ENCODE measurements at places on chromosomes 1 and 21.

GRCh38 chr1:114336360-114336759, 174.6 kb downstream of the TRIM33 start:
- no peak for DNase-seq

- DNase-seq, result peak; percentile 35
Measured at GRCh38 chr1:17488995-17489767, 49.7 kb upstream of the RCC2 start.

DNA sequence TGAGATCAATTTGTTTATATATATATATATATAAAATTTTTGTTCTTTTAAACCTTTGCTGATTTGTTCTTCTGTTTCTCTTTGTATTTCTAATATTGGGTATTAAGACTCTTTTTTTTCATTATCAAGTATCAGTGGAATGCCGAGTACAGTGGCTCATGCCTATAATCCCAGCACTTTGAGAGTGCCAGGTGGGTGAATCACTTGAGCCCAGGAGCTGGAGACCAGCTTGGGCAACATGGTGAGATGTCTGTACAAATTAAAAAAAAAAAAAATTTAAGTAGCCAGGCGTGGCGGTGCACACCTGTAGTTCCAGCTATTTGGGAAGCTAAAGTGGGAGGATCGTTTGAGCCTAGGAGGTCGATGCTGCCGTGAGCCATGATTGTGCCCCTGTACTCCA, 67.1 kb downstream of the MAST2 start:
- no peak for DNase-seq

DNA sequence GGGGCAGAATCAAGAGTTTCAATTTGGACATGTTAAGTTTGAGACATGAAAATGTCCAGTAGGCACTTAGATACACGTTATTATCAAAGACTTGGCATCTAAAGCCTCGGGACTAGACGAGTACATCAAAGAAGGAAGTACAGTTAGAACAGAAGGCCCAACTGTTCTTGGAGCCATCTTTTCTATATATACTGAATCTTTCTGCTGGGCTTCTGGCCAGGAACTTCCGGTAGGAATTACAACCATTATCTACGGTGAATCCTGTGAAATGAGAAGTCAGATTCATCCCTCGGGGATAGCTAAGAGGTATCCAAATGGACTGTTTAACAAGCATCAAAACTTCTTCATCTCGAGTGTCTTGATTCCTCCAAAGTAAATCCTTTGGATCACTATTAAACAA, 34.4 kb upstream of the NRDC start:
- no peak for DNase-seq

- no peak for DNase-seq
Measured at GRCh38 chr1:53678507-53678906, 60.5 kb downstream of the GLIS1 start.

DNA sequence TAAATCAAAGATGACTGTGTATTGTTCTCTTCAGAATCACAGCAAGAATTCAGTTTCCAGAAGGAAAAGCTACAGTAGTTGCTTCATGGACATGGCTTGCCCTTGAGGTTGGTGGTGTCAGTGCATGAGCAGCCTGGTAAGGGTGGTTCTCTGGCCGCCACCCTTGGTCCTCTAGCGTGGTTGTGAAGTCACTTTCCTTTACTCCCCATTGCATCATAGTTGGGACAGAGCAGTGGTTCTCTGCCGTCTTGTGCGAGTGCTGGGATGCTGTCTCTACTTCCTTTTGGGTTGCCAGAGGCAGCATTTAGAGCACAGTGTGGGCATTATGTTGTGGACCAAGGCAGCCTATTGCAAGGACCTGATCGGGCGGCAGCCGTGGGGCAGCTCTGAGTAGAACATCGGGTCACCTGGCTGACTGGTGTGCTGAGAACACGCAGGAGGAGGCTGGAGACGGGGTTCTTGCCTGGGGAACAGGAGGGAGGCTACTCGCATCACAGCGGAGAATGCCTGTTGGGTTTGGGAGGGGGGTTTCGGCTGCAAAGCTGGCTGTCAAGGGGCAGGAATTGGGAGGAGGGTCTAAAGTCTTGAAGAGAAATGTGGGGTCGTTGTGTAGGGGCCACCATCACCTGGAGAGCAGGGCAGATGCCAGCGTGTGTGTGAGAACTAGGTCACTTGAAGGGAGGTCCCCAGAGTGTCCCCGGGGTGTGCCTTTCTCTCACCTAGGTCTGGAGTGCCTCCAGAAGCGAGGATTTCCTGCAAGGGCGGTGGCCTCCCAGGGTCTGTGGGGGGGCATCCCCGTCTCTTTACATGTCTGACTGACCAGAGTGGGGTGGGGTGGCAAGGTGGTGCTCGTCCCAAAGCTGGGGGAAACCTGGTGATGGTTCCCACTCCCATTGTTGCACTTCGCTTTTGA, 6.3 kb downstream of the ARF1 start:
- no peak for DNase-seq

- no peak for DNase-seq
Measured at GRCh38 chr1:1490633-1491230, 19.2 kb downstream of the ATAD3B start.

DNA sequence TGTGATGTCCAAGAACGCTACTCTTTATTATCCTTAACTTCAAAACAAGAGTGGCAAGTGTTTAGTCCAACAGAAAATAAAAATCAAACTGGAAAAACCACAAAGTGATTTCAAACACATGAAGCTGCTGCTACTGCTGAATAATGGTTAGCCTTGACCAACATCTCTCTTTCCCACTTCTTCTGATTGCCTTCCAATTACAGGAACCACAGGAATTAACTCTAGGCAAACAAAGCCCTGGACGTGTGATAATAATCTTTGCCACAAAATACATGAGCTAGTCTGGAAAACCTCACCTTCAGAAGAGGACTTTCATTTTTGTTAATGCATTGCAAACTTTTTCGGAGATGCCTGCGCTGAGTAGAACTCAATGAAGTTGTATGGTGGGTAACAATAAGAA, 48.6 kb upstream of the COL11A1 start:
- DNase-seq, result peak; percentile 44

- DNase-seq, result no peak
Measured at GRCh38 chr21:34911360-34911759, 137.7 kb downstream of the RUNX1 start.

- no peak for DNase-seq
Measured at GRCh38 chr1:47890779-47891178, 106.4 kb downstream of the TRABD2B start.

GRCh38 chr1:239742416-239743109, 349.1 kb upstream of the FMN2 start:
- DNase-seq, result no peak

DNA sequence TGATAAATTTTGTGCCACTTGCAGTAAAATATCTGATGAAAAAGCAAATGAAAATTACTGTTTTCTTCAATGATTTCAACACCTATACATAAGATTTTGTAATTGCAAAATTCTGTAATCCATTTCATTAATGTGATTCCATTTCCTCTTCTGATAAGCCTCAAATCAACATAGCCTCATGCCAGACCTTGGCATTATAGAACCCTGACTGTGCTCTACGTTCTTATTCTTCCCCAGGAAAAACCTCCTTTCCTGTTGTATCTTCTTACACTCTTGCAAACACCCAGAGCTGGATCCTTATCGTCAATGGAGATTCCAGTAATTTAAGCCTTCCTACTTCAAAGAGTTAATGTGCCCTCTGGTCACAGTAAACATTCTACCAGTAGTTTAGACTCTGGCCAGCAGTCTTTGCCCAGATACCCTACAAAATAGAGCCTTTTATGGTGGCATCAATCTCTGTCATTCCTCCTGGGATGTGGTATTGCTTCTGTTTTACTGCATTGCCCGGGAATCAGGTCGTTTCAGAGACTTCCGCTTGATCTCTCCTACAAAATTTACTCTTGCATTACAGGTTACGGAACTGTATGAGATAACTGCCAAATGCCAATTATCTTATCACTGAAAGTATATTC, 48.5 kb upstream of the CHRM3 start:
- DNase-seq, result no peak

GRCh38 chr1:119782631-119783325, 14.1 kb upstream of the HMGCS2 start:
- no peak for DNase-seq

- DNase-seq, result no peak
Measured at GRCh38 chr1:160328184-160328583, 14.9 kb downstream of the COPA start.

DNA sequence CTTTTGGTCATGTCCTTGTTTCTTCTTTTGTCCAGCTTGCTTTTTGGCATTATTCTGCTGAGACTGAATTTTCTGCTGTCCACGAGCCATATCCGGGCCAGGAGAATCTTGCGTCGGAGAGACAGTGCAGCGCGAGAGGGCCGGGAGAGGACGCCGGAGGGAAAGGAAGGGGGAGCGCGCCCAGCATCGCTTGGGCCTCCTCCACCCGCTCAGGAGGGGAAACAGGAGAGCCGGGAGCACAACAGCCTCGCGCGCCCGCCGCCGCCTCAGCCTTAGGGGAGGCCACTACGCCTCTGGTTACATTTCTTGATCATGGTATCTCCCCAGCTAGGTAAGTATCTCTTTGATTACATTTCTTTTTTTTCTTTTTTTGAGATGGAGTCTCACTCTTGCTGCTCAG, 7.4 kb upstream of the DEGS1 start:
- peak; percentile 26 for DNase-seq

GRCh38 chr1:232578651-232579195, 51.2 kb downstream of the SIPA1L2 start:
- DNase-seq, result no peak

DNA sequence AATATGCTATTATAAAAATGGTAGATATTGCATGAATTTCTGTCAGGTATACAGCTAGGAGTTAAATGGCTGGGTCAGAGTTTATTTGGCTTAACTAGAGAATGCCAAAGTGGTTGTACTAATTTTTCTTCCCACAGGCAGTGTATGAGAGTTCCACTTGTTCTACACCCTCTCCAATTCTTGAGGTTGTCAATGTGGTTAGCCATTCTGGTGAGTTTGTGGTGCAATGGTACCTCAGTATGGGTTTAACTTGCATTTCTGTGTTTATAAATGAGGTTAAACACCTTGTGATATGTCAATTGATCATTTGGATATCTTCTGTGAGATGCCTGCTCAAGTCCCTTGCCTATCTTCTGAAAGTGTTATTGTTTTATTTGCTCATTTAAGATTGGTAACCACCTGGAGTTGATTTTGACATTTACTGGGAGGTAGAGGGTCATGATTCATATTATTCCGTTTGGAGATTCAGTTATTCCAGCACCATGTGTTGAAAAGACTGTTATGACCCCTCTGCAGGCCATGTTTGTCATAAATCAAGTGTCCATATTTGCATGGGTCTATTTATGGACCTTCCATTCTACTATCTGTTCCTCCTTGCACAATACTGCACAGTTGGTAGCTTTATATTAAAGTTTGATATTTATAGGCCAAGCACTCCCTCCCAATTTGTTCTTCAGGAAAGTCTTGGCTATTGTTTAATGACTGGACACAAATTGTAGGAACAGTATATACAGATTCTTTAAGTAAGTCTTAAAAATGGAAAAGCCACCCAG, 5.8 kb downstream of the FALEC start:
- DNase-seq, result no peak

DNA sequence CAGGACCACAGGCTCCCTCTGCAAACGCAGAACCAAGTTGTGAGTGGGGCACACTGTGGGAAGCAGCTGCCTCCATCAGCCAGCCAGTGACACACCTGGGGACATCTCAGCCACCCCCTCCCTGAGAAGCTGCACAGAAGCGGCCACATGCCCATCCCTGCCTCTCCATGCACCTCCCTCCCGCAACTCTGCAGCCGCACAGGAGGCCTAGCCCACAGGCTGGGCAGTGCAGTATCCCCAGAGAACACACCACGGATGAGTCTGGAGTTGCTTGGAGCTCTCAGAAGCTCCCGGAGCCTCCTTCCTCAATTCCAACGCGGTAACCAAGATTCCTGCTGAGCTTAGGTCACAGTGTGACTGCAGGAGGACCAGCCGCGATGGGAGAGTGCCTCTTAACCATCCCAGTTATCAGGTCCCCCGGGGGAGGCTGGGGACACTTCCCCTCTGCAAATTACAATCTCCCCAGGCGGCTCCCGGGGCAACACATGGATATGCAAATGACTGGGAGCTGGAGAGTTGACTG, 1.2 kb upstream of the WNT3A start:
- DNase-seq, result no peak

DNA sequence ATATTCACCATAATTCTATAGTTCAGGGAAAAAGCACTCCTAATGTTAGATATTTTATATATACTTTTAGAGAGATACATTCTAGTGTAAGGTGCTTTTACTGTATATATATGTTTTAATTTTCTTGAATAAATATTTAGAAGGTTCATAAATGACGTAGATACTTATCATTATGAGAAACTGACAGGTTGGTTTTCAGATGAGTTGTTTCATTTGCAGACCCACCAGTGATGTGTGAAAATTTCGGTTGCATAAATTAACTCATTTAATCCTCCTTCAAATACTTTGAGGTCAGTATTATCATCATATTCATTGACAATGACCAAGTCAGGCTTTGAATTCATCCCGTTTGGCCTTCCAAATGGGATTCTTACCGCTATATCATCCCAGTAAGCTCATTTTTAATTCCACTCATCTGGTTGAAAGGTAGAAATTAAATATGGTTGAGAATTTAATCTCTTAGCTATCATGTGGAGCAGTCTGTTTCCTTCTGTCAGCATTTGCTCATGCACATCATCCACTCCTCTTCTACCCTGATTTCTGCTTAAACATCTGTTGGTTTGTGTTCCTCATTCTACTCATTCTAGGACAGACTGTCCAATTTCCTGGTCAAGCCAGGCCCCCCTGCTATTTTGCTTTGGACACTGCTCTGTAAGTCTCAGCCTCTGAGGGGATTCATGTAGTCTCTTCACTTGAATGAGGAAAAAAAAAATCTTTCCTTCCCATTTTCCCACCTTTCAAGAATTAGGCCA, 1156.6 kb downstream of the PLA2G4A start:
- DNase-seq, result no peak

- DNase-seq, result no peak
Measured at GRCh38 chr1:24528744-24529143, 26.1 kb downstream of the RCAN3 start.

- peak; percentile 16 for DNase-seq
Measured at GRCh38 chr21:37253991-37254390, 13.1 kb downstream of the VPS26C start.

DNA sequence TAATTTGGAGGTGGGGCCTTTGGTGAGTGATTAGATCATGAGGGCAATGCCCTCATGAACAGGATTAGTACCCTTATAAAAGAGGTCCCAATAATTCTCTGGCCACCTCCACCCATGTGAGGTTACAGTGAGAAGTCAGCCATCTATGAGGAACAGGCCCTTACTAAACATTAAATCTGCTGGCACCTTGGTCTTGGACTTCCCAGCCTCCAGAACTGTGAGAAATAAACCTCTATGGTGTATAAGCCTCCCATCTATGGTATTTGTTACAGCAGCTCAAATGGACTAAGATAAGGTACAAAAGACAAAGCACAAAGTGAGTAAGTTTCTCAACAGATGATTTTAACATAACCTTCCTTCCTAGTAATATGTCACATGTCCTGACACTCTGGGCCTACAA, 22.3 kb downstream of the NRIP1 start:
- no peak for DNase-seq
